GM12878 (cell line): ENCODE measurements at places on chromosomes 5 and 9. TPM values are rescaled to one million over a fixed set of nuclear protein-coding genes. Genes with fewer than 3 reads are reported as not detected.

Gene HINT1
- total RNA-seq, result 248 and 253 TPM in 2 replicates

Gene ANKRD31
- total RNA-seq, result not detected in 2 replicates

Gene WWC1
- total RNA-seq, result 5.3 and 5.9 TPM in 2 replicates

Gene PCDHGB6
- total RNA-seq, result 0.80 and 1.0 TPM in 2 replicates

Gene ZNF462
- 1.7 and 3.2 TPM in 2 replicates for total RNA-seq

Gene TAF9
- 64.4 and 64.8 TPM in 2 replicates for total RNA-seq
